ENCODE measurements at places on chromosomes 7 and 10.

DNA sequence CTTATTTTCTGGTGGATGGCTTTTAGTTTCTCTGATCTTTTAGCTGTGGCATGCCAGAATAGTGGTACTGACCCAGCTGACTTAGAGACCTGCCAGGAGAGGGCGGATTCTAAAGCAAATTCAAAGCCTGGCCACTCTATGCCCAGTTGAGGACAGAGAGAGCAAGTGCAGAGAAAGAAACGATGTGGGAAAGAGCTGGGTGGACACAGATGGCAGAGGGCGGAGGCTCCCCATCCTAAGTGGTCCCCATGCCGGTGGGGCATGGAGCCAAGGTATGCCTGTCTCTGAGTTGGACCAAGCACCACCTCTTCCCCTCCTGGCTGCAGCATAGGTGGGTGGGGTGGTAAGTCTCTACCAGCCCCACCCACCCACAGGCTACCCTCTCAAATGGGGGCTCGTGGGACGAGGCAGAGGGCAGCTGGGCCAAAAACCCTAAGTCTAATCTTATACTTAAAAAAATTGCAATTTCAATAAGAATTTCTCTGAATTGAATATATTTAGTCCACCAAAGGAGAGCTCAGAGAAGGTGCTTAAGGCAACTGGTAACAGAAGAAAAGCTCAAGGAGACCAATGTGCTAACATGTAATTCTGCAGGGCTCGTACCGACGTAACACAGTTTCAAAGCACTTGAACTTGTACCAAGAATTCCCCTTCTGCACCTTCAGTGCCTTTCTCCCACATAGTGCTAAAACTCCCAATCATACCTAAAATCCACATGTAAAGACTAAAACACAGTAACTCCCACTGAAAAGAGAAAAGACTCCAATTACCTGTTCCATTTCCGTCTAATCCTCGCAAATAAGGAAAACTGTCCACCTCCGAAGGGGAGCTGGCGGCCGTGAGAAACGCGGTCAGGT is 85.7 kb upstream of the NMT2 start:
- DNase-seq, result no peak

DNA sequence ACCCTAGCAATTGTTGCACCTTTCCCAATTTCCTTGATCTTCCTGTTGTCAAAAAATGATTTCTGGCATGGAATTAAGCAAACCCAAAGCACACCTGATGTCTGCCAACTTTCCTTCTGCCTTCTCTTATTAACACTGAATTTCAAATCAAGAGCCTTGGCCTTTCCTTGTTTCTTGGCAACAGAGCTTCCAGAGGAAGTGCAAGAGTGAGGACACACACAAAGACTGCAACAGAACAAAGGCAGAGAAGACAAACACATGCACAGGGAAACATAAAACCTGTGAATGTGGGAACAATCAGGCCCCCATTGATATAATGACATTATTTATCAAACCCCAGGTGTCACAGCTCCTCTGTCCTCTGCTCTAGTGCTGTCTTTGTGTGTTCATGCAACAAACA is 73.0 kb upstream of the IL6 start:
- DNase-seq, result no peak

- no peak for DNase-seq
Observed at GRCh38 chr10:61812052-61812721, 89.3 kb upstream of the ARID5B start.

GRCh38 chr10:124611738-124612137 is 132.4 kb downstream of the FAM53B start:
- DNase-seq, result no peak

DNA sequence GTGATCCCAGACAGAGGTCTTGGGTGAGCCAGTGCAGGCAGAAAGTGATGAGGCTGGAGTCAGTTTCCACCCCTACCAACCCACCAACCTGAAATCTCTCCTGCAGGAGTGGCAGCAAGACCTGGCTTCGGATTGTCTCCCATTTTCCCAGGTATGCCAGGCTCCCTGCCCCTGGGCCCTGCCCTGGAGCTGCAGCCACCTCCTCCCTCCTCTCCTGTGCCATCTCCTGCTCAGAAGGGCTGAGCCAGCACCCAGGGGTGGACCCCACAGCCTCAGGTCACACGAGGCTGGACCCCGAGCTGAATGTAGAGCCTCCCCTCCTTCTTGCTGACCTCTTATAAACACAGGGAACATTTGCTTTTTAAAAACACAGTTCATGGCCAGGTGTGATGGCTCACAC is 17.0 kb upstream of the LIMK1 start:
- DNase-seq, result no peak

DNA sequence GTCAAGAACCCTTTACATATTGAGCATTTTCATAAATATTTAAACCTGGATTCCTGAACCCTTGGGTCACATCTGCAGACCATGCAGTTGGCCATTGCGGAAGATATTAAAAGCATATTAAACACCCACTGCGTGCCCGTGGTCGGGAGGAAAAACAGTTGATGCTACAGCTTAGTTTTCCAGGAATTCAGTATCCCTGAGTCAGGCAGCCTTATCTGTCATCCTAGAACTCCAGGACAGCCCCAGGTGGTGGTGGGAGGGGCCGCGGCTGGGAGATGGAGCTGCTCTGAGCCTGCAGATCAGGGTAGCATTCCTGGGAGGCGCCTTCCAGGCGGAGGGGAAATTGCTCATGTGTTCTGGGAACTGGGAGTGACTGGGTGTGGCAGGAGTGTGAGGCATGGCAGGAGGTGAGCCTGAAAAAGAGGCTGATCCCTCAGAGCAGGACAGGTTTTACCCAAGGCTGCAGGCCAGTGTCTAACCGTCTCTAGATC is 222.9 kb upstream of the SH2B2 start:
- DNase-seq, result no peak
